ENCODE measurements at places on chromosomes 1 and 21.
A peak's percentile ranks its signal among the peaks of the same experiment; 100 is the strongest.

- no peak for DNase-seq
These were observed 2.3 kb downstream of the DCST1 start for GRCh38 chr1:155035936-155036335.

GRCh38 chr21:35311985-35312384, 262.9 kb upstream of the RUNX1 start:
- no peak for DNase-seq

DNA sequence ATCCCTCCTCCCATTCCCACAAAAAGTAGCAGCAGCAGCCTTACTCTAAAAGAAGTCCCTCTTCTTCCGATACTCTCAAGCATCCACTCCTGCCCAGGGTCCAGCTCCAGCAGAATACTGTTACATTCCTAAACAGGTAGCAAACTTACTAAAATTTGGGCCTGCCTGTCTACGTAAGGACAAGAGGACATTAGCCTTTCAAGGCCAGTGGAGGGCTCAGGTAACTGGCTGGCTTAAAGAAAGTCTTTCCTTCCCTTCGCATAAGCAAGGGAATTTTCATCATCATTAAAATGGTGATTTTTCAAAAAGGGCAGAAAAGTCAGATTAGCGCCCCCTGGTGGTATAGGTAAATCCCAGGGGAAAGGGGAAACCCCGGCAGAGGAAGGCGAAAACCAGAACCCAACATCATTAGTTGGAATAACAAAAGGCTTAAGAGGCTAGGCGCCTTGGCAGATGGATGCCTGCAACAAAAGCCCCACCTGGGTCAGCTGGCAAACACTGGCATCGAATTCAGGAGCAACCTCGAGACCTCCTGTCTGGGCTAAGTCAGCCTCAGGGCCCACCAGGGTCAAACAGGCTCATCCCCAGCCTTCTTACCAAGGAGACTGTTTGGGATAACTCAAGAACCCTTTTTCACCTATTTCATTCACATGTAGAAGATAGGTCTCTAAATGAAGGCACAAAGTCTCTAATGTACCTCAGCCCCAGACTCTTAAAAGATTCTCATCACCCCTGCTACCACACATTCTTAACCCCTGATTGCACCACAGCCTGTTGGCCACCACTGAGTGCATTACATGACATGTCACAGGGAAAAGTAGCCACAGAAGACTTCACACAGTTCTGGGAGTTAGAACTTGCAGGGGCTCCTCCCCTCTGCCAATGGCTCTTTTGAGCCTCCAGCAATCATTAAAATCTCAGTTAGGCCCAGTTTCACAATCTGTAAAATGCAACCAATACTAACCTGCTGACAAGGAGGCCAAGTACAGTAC, 36.7 kb downstream of the ERI3 start:
- no peak for DNase-seq

GRCh38 chr1:16298653-16299052, 53.6 kb downstream of the FBXO42 start:
- peak; percentile 42 for DNase-seq

DNA sequence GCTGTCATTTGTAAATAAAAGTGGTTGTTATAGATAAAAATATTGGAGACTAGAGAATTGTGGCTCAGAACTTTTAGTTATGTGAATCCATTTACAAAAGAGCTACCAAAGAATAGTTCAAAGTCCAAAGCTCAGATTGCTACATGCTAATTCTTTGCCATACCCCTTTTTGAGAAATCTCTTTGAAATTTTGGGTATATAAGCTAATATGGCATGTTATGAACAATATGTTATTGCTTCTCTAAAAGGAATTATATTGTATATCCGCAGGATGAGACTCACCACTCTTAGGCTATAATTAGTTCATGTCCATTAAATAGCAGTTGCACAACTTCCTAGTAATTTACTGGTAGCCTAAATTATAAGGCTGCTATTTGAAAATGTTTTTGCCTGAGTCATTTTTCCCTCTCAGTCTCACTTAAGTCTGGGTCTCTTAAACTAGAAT, 178.0 kb downstream of the ZNF281 start:
- DNase-seq = no peak

GRCh38 chr1:76314730-76315129, 240.2 kb downstream of the ST6GALNAC3 start:
- no peak for DNase-seq

- peak; percentile 19 for DNase-seq
These were observed 30.0 kb upstream of the SGIP1 start for GRCh38 chr1:66503841-66504470.

- DNase-seq = no peak
These were observed 59.9 kb downstream of the SIPA1L2 start for GRCh38 chr1:232570007-232570406.

DNA sequence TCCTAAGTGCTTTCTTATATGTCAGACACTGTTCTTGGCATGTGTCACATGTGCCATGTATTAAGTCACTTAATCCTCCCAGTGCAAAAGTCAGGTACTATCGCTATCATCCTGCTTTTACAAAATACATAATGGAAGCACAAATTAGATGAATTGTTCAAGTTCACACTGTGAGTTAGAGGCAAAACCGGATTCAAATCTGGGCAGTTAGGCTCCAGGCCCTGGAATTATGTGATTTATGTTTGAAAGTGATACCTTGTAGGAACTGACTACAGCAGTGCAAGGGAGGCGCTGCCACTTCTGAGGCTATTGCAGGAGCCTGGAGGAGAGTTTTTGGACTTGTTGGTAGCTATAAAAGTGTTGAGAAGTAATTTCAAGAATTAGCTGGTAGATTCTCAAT, 358.3 kb downstream of the HLX start:
- DNase-seq = no peak

DNA sequence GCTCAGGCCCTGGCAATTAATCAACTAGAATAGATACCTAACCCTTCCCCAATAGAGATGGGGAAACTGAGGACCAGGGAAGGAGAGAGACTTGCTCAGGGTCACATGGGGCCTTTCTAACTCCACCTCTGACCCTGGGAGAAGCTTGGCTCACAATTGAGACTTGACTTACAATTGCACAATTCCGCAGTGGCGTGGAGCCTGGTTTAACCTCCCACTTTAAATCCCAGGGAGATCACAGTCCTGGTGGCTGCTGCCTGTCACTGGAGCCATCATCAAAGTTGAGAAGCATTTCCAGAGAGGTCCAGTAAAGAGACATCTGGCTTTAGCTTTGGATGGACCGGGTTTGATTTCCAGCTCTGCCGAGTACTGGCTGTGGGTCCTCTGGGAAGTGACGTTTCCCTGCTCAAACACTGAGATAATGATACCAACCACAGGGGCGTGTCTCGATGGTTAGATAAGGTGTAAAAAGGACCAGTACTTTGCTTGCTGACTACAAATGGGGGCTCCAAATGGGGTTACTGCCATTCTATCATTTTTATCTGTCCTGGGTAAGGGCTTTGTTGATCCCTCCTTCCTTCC, 39.3 kb downstream of the TRIM62 start:
- DNase-seq = no peak

DNA sequence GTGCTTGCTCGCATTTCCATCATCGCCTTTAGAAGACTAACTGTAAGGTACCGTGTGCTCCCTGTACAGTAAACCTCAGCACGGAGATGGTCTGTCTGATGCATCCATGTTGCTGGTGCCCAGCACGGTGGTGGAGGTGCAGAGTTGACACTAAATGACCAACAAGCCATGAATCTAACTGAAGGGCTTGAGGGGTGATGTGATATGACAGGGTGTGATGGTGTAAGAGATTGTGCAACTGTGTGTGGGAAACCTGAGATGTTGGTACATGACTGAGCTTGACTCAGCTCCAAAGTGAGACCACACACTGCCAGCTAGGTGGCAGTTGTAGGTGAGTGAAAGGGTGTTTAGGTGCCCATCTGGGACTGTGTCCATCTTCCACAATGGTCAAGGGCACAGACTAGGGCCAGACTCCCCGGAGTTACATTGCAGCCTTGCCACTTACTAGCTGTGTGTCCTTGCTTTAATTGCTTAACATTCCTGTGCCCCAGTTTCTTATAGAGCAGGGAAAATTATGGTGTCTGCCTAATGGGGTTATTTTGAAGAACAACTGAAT, 21.4 kb downstream of the SLC2A1 start:
- DNase-seq = no peak

DNA sequence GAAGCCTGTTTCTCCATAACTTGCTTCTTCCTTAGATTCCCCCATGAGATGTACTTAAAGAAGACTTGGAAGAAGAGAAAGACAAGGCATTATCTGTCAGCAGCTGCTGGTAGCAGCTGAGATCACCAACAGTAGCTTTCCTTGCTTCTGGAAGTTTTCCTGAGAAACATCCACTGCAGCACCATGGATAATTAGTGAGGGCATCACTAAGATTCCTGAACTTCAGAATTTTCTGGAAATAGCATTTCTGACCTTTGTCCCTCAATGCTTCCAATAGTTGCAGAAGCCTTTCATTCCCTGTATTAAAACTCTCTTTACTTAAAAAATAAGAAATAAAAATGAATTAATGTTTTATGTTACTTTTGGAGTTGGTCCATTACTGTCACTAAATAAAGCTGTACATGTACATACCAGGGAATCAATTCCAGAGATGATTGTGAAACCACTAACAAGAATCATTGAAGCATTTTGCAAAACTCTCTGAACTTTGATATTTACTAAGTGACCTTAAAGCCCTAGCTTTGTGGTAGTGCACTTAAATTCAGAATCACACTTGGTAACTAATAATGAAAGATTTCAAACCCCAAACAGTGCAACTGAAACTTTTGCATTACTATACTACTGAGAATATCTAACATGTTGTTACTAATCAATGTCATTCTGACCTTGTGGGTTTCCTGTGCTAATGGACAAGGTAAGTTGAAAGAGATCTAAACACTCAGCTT, at the start of gene CFHR4:
Gene CFHR4, plus strand, starts transcription at position 538 of the 725 bp plus-strand sequence. Its CDS starts 99 bp downstream, at position 637.
- DNase-seq = no peak

DNA sequence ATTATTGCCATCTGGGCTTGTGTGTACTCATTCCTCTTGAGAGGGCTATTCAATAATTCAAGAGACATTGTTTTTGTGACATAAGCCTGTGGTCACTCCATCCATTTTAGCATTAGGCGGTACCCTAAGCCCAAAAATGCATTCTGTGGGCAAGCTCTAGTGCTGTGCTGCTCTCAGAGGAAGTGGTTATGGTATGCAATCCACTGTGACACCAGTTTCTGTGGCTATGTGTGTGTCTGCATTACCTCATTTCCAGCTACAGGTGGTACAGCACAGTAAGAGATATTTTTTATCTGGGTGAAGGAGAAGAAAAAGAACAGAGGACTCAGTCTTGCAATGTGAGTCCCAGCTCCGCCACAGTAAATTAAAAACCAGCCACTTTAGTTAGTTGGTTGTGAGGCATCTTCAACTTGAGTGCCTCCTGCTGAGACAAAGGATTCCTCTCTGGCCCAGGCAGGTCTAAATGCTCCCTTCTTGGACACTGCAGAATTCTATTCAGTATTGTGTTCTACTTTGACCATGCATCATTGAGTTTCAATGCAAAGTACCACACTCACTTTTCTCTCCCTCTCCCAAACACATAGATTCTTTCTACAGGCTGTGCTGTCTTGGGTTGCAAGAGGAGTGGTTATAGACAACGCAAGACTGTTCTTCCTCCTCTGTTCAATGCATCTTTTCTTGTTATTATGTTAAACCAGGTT, 777.8 kb upstream of the BRINP3 start:
- no peak for DNase-seq

DNA sequence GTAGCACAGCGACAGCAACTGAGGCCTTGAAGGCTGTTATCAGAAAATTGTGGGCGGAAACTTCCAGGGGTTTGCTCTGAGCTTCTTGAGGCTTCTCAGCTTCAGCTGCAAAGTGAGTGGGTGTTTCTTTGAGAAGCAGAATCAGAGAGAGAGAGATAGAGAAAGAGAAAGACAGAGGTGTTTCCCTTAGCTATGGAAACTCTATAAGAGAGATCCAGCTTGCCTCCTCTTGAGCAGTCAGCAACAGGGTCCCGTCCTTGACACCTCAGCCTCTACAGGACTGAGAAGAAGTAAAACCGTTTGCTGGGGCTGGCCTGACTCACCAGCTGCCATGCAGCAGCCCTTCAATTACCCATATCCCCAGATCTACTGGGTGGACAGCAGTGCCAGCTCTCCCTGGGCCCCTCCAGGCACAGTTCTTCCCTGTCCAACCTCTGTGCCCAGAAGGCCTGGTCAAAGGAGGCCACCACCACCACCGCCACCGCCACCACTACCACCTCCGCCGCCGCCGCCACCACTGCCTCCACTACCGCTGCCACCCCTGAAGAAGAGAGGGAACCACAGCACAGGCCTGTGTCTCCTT, at the start of gene FASLG:
Gene FASLG, plus strand, starts transcription at position 233 of the 583 bp plus-strand sequence. Its CDS starts 99 bp downstream, at position 332.
- DNase-seq = no peak

DNA sequence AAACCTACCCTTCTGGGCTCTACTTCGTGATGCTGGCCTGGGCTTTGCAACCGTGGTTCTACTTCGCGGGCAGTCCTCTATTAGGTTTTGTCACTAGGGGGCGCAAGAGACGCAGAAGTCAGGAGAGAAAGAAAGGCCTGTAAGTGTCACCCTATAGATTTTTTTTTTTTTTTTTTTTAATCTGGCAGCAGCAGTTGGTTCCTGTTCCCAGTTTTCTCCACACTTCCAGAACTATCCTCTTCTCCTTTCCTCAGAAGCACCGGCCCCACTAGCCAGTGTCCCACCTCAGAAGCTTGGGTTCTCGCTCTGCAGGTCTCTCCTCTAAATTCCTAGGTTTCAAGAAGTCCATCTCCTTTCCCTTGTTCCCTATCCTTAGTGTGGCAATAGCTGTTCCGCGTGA, 9.1 kb upstream of the LCE2D start:
- DNase-seq = no peak

DNA sequence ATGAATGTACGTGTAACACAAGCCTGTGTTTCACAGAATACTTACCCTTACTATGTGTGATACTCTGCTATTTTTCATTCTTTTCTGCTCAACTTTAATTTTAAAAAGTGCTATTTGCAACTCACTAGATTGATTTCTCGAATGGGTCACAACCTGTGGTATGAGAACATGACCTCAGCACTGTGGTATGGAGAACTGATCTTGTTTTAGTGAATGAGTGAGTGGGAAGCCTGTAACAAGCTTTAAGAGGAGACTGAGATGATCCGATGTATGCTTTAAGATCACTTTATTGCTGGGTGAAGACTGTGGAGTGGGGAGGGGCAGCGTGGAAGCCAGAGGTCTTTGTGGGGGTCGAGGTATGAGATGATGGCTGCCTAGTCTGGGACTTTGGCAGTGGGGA, 21.6 kb downstream of the MECR start:
- no peak for DNase-seq

GRCh38 chr1:61322769-61323168, 240.4 kb downstream of the NFIA start:
- no peak for DNase-seq

DNA sequence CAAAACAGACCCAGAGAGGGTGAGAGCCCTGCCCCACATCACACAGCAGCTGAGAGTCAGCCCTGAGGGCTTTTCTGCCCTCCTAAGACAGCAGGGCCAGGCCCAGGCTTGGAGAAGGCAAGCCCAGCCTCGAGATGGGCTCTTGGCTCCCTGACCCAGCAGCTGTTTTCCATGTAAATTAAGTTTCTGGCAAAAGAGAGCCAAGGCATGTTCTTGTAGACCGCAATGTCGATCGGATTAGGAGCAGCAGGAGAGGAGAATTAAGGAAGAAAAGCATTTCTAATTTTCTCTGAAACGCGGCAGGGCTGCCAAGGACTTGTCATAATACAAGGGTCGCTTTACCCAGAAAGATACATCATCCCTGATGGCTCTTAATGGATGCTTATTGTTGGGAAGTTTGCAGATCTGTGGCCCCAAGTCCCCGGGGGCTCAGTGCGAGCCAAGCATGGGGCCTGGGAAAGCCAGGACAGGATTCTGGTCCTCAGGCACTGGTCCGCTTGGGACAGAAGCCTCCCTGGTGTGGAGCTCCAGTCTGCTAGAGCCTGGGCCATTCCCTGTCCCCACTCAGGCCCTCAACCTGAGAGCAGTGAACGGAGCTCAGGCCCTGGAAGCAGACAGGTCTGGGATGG, 62.8 kb downstream of the DMRTB1 start:
- DNase-seq = no peak

- no peak for DNase-seq
These were observed 668.8 kb downstream of the KIF26B start for GRCh38 chr1:245823408-245824147.
